ENCODE measurements at places on chromosomes 7 and 10. TPM values are rescaled to one million over a fixed set of nuclear protein-coding genes. Genes with fewer than 3 reads are reported as not detected.

The SUN3 gene
- total RNA-seq = not detected

- no peak for DNase-seq
Observed at GRCh38 chr10:50937230-50937907, 51.9 kb upstream of the A1CF start.

DNA sequence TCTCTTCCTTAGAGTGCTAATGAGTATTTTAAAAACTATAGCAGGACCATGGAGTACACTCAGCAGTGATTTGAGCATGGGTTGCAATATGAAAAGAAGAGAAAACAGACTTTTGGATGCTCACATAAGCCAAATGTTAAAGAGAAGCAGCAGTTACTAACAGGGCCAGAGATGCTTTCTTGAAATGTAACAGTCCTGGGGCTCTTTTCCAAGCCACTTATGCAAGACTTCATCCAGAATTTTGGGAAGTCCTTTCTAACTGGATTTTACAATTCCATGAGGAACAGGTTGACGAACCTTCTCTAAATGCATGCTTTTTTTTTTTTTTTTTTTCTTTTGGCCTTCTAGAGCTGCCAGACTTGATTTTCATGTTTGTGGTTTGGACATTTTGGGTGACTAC is 282.0 kb downstream of the SEC23IP start:
- DNase-seq = no peak

DNA sequence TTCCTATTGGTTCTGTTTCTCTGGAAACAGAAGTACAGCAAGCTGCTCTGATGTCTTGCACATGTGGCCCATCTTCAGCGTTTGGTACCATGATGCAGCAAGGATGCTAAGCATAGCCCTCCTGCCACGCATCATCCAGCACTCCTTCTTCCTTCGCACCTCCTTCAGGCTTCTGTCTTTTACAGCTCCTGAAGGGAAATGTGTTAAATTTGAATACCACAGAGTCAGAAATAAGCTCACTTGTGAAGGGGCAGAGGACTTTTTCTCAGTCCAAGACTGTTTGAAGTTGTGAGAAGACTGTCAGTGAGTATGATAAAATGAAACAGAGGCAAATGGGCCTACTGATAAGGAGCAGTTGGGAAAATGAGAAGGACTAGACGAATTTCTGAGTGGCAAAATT is 20.7 kb downstream of the TSPAN13 start:
- no peak for DNase-seq

The TEX47 gene
- not detected for total RNA-seq

The PRLHR gene
- total RNA-seq = not detected

- no peak for DNase-seq
Observed at GRCh38 chr7:55104123-55104522, 85.3 kb downstream of the EGFR start.

GRCh38 chr7:68547799-68548198 is 1050.5 kb upstream of the AUTS2 start:
- DNase-seq = no peak

The OTUD1 gene
- 10.6 TPM for total RNA-seq

DNA sequence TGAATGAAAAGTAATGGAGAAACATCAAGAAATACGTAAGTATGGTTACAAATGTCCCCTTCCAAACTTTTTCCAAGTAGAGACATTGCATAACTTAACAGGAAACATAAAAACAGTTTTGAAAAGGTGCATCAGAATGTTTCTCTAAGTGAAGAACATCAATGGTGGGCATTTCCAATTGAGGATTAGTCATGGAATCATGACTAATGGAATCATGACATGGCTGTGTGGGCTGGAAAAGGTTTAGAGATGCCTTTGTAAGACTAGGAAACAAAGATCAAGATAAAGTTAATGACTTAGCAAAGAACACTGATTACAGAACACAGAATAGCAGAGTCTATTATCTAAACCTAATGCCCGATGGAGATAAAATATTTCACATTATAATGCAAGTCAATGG is 272.0 kb downstream of the HPSE2 start:
- no peak for DNase-seq
